ENCODE measurements at places on chromosomes 5 and 9.

DNA sequence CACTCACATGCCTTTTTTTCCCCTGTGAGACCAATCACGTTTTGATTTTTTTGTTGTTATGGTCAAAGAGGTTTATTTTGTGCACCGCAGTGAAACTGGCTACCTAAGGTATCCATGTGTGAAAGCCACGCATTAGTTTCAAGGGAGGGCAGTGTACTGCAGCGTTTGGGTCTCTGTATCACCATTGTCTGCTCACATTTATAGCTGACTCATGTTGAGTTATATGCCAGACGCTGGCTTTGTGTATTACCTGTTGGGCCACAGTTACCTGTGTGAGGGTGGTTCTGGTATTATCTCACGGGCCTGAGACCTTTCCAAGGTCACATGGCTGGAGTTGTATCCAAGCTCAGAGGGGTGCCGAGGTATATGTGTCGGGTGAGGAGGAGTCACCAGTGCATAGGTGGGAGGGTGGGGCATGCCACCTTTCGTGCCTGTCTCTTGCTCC, 75.8 kb downstream of the ARHGAP26 start:
- no peak for DNase-seq

GRCh38 chr5:9878206-9878605, 248.1 kb upstream of the TAS2R1 start:
- no peak for DNase-seq

- no peak for DNase-seq
Observed at GRCh38 chr5:111197523-111197922, 26.7 kb upstream of the CAMK4 start.

DNA sequence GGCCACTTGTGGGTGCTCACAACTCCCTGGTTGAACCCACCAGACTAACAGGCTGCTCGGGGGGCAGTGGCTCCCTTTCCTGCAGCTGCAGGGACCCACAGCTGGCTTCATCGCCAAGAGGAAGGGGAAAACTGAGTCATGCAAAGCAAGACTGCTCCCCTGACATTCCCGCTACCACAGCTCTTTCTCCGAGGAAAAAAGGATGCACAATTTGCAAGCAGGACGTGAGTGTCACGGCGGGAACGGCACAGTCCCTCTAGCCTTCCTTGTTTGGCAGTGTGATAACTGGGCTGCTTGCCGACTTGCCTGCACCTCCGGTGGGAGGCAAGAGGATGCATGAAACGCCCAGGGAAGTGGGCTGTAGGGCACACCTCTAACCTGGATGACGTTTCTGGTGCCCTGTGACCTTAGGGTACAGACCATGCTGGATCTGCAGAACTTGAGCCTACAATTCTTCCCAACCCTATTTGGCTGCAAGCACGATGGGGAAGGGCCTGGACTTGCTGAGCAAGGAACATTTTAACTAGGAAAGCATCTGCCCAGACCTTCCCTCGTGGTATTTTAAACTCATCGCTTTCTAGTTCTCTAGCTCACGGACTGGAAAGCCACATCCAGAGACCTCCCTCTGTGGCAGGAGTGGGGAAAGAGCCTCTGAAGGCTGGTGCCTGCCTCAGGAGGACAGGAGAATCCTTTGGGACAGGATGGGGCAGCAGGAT, 7.8 kb downstream of the SH3PXD2B start:
- DNase-seq: no peak

GRCh38 chr5:113735751-113736150, 222.3 kb downstream of the YTHDC2 start:
- DNase-seq: no peak

DNA sequence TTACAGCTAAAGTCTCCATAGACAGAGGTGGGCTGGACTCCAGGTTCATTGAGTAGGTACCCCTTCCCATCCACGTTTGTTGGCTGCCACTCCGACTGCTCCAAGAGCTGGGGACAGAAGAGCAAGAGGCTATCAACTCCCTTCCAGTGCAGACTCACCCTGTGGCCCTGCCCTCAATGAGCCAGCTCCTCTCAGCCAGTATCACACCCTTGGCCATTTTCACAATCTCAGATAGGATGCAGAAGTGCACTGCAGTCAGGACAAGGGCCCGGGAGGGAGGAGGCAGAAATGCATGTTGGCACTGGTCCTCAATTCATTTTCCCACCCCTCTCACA, 6.2 kb downstream of the IRF1 start:
- no peak for DNase-seq

DNA sequence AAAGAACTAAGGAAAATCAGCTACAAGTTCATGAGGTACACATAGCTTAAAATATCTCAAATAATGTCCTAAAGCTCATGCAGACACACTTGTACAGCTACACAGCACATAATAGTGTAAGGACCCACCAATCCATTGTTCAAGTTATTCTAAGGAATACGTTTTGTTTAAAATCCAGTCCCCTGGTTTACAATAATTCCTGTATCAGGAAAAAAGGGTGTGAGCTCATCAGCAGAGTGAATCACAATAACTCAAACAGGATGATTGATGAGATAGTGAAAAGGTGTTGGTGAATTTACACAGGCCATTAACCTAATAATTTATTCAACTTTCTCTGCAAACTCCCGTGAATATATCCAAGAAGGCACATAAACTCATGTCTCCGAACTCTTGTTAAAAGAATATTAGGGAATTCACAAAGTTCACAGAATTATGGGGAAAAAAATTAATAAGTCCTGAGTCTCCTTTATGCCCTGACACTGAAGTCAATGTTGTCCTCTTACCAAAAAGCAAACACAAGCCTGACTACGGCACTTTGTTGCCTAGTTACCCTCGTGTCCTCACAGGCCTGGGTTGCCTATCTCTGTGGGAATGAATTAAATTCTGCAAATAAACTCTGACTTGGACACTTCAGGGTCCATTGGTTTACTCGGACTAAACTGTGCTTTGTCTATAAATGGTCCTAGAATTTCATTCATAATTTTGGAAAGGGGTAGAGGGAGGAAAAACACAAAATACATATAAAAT, 142.8 kb upstream of the PDE4D start:
- no peak for DNase-seq

- DNase-seq: no peak
Observed at GRCh38 chr5:145983446-145983845, 47.1 kb downstream of the SH3RF2 start.

- DNase-seq: no peak
Observed at GRCh38 chr9:125805057-125805456, 57.9 kb downstream of the PBX3 start.

DNA sequence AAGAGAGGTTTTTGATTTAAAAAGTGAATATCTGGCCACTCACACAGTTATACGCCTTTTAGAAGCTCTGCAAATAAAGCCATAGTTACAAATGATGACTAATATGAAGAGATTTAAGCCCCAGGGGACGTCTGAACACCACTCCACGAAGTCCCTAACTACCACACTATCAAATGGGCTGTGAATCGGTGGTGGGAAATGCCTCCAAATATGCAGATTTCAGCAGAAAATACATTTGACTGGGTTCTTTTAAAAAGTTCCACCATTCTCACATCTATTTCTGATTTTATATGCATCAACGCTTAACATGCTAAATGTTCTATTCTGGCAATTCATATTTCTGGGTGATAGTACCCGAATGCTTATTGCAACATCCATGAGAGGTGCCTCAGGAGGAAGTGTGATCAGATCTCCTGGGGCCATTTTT, 22.5 kb downstream of the TICAM2 start:
- no peak for DNase-seq

DNA sequence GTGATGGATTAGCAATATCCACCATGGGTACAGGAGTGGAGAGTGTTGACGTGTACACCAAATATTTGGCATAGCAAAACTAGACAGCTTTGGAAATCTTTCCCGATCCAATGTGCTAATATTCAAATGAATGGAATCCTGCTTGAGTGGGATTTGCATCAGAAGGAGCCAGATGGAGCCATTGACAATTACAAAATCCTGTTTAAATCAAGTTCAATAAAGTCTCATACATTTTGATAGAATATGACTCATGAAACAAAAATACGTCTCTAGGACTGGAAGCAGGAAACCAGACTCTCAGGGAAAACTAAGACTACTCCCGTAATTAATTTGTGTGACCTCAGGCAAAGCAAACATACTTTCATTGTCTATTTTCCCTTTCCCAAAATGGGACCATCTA, 13.0 kb downstream of the TNC start:
- no peak for DNase-seq

- no peak for DNase-seq
Observed at GRCh38 chr9:127974769-127975261, 6.0 kb downstream of the EEIG1 start.

Data from D721Med (cell line).